ENCODE measurements at places on chromosomes 13 and 19.

DNA sequence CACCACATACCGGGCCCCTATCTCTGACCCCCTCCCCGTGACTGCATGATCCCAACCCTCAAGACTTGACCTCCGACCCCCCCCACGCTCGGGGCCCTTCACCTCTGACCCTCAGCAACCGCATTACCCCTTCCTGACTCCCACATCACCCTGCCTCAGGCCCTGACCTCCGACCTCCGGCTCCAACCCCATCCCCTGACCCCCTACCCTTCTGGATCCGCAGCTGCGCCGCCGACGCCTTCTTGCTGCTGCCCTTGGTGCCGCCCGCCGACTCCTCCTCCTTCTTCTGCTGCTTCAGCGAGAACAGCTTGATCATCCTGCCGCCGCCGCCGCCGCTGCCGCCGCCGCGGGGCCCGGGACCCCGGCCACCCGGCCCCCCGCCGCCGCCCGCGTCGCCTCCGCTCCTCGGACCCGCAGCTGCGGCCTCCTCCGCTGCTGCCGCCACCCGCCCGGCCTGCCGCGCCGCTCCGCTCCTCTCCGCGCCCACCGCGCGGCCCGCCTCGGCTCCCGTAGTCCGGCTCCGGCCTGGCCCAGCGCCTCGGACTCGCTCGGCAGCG, at the start of gene UBE2M:
Gene UBE2M (minus strand): TSS at position 546 of the 557 bp plus-strand sequence. CDS start 230 bp downstream, at position 316.
- DNase-seq: peak; percentile 54

DNA sequence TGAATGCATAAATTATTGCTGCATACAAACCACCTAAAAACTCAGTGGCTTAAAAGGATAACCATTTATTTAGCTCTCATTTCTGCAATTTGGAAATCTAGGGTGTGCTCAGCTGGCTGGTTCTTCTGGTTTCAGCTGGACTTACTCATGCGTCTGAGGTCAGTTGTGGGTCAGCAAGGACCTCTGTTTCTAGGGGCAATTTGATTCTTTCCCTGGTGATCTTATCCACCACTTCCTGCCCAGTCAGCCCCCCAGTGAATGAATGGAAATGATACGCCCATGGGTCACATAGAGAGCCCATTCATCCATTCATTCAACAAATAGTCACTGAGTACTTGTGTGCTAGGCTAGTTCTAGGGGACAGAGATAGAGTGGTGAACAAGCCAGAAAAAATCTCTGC, 9.9 kb downstream of the FXYD5 start:
- no peak for DNase-seq

- no peak for DNase-seq
Measured at GRCh38 chr13:43936647-43937046, 56.9 kb downstream of the LACC1 start.

DNA sequence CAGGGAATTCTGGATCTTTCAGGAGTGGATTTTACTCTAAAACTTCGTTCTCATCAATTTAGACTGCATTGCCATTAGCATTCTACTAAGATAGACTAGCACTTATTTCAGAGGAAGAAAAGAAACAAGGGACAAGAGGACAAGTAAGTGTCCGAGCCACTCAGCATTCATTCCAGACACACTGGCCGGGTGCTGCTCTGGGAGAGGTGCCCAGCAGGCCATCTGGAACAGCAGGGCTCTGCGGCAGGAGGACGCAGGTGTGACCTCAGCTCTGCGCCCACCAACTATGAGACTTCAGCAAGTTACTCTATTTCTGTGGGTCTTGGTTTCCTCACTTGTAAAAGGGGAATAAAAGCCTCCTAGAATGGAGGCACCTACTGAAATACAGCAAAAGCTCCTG, 4.2 kb downstream of the EPS15L1 start:
- DNase-seq: no peak

- no peak for DNase-seq
Measured at GRCh38 chr19:31529121-31529520, 179.9 kb upstream of the TSHZ3 start.

DNA sequence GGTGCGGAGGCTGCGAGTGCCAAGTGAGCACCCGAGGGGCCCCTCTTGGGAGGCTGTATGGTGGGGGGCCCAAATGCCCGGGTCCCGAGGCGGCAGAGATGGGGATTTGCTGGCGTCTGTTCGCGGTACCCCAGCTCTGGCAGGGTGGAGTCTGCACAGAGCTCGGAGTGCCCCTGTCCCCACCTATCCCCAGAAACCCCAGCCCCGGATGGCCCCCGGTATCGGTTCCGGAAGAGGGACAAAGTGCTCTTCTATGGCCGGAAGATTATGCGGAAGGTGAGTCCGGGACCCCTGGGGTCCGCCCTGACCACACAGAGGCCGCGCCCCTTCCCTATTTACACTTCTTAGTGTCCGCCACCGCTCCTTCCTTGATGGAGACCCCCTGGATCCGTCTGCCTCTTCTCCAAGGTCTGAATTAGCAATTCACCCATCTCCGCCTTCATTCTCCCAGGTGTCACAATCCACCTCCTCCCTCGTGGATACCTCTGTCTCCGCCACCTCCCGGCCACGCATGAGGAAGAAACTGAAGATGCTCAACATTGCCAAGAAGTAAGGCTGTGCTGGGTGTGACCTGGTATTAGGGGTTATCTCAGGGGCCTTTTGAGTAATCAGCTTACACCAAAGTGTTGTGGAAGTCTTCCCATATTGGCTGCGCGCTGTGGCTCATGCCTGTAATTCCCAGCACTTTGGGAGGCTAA, 630 bp downstream of the PNPLA6 start:
- DNase-seq: no peak

DNA sequence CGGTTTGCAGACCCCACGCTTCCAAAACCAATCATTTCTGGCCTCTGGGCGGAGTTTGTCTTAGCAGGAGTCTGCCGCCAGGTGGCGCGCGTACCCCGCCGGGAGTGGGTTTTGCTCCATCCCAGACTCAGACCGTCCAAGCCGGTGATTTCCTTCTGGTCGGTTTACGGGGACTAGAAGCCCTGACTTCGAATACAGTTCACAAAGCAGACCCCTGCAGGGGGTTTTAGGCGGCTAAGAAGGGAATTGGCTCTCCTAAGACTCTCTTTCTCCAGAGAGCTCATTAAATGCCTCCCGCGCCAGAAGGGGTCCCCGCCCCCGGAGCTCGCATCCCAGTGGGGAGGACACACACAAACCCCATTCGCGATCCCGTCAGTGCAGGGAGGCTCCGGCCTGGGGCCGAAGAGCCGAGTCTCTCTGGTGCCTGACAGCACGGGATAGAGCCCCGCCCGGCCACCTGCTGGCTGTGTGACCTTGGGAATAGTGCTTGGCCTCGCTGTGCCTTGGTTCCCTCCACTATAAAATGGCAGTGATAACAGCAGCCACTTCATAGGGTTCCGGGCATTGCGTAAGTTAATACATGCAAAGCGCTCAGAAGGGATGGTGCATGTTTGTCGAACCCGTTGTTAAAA, 8.6 kb upstream of the NUP62 start:
- peak; percentile 77 for DNase-seq

DNA sequence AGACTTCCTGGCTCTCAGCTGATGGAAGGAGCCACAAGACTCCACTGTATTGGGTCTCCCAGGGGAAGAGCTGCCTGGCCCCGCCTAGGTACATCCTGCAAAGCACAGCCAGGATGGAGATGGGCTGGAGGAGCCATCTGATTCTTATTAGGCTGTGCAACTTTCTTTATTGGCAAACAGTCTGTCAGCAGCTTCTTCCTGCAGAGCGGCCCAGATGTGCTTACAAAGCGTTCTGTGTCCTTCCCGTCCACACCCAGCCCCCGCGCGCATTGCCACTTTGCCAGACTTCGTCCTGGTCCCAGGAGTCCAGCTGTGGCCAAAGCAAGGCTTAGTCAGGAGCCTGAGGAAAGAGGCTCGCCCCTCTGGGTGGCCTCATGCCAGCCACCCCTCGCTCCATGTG, 409.3 kb downstream of the ZNF536 start:
- DNase-seq: no peak

DNA sequence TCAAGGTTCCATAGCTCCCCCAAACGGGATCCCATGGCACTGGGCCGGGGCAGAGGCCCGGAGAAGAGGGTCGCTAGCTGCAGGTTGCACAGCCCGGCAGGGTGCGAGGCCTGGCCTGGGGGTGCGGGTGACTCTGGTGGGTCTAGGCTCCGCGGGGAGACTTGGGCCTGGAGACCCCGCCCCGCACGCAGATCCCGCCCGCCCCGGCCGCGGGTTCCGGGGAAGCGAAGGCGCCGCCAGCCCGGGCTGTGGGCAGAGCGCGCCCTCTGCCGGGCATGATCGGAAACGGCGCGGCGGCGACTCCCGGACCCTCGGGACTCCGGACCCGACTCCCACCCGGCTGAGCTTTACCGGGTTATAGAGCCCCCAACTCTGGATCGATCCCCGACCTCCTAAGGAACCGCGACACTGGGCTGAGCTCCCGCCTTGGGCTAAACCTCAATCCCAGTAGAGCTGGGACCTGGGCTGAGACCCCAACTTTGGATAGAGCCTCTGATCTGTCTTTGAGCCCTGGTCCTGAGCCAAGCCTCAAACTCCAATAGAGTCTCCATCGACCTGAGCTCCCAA, 3.1 kb upstream of the TNFAIP8L1 start:
- DNase-seq: peak; percentile 68

DNA sequence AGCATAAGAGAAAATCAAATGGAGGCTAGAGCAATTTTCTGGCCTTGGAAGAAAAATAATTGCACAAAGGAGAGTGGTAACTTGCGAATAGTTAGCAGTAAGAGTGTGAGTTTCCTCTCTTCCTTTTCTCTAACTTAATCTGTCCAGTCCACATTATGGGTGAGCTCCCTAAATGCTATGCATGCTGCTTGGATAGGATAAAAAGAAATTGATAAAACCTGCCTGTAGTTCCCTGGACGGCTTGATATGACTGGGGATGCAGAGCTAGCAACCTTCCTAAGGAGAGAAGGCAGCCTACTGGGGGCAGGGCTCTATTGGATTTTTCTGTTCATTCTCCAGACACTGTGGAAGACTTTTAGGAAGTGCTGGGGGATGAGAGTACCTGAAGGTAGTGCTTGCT, 311.3 kb downstream of the LMO7 start:
- no peak for DNase-seq

DNA sequence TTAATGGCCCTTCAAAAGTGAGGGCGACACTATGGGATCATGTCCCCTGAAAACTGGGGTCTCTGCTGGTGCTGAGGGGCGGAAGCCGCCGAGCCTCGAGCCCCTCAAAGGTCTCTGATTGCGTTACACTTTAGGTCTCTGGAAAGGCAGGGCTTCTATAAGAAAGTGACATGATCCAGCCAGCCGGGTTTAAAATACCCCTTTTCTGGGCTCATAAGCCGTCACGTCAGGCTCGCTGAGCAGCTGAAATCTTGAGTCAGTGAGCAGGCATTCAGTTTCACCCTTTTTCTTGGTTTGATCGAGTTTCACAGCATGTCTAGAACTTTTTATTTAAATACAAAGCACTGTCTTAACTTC, 600 bp upstream of the HMGB1 start:
- DNase-seq: no peak

DNA sequence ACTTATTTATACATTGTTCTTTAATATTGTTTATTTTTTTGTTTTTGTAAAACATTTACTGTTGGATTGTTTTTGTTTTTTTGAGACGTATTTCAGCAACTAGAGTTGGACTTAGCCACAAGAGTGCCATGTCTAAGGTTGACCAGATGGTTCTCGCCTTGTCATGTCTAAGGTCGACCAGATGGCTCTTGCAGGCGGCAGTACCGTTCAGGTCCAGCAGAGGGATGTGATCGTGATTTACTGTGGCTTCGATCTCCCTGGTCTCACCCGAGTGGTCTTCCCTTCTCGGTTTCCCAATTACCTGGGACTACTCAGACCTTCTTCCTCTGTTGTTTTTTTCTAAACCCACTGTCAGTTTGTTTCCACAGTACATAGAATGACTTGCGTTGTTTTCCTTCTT, 1438.6 kb downstream of the UQCRFS1 start:
- no peak for DNase-seq

- no peak for DNase-seq
Measured at GRCh38 chr13:73703606-73704005, 430.6 kb downstream of the KLF12 start.

DNA sequence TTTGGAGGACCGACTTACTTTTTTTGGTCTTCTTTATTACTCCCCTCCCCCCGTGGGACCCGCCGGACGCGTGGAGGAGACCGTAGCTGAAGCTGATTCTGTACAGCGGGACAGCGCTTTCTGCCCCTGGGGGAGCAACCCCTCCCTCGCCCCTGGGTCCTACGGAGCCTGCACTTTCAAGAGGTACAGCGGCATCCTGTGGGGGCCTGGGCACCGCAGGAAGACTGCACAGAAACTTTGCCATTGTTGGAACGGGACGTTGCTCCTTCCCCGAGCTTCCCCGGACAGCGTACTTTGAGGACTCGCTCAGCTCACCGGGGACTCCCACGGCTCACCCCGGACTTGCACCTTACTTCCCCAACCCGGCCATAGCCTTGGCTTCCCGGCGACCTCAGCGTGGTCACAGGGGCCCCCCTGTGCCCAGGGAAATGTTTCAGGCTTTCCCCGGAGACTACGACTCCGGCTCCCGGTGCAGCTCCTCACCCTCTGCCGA, 409 bp downstream of the FOSB start:
- no peak for DNase-seq

GRCh38 chr13:59671881-59672280, 491.8 kb downstream of the DIAPH3 start:
- DNase-seq: peak; percentile 12

DNA sequence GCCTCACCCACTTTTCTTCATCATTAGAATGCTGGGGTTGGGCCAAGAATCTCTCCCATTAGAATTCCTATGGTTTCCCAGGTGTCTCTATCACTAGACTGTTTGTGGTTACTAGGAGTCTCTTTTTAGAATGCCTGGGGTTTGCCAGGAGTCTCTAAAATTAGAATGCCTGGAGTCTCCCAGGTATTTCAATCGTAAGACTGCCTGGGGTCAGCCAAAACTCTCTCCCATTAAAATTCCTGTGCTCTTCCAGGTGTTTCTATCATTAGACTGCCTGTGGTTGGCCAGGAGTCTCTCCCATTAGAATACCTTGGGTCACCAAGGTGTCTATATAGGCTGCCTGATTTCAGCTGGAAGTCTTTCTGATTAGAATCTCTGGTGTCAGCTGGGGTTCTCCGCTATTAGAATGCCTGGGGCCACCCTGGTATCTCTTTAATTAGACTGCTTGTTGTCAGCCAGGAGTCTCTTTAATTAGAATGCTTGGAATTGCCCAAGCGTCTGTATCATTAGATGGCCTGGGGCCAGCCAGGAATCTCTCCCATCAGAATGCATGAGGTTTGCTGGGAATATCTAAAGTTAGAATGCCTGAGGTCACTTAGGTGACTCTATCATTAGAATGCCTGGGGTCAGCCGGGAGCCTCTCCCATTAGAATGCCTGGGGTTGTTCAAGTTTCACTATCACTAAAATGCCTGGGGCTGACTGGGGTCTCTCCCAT, 1479.2 kb downstream of the UQCRFS1 start:
- DNase-seq: no peak

- DNase-seq: no peak
Measured at GRCh38 chr19:5125797-5126497, 157.0 kb downstream of the KDM4B start.

Data from cardiac fibroblast (primary cell).